H9 (cell line): ENCODE measurements at places on chromosomes 13 and 19. TPM values are rescaled to one million over a fixed set of nuclear protein-coding genes. Genes with fewer than 3 reads are reported as not detected.
A peak's percentile ranks its signal among the peaks of the same experiment; 100 is the strongest.

MAP1S gene
- 158 and 160 TPM in 2 replicates for total RNA-seq

HRC gene
- 1.8 and 1.9 TPM in 2 replicates for total RNA-seq

GTPBP3 gene
- 62.9 and 71.3 TPM in 2 replicates for total RNA-seq

PABPC3 gene
- total RNA-seq: 0.26 and 0.31 TPM in 2 replicates

MBNL2 gene
- total RNA-seq: 0.17 and 0.22 TPM in 2 replicates

GRCh38 chr13:79637133-79637763 lies 156.3 kb downstream of the NDFIP2 start:
- DNase-seq: no peak
- no peaks in the 10 kb centered on the region for H3K36me3 ChIP-seq
- H3K27me3 ChIP-seq: no peaks in the 10 kb centered on the region
- H3K4me1 ChIP-seq: no peaks in the 10 kb centered on the region

- H3K27me3 ChIP-seq: no peaks in the 10 kb centered on the region
- H3K27ac ChIP-seq: no peak overlapping the region
- peak overlapping the region; percentile 68; the same call in 2 of the 3 replicates for H3K4me3 ChIP-seq
- peaks cover 16% of the 10 kb centered on the region for H3K4me1 ChIP-seq
- peaks cover 9% of the 10 kb centered on the region for H3K36me3 ChIP-seq
- DNase-seq: peak; percentile 52
Observed at GRCh38 chr19:37928527-37929286, 21.7 kb downstream of the SIPA1L3 start.

- peak; percentile 42 for DNase-seq
- H3K27me3 ChIP-seq: no peaks in the 10 kb centered on the region
- H3K36me3 ChIP-seq: no peaks in the 10 kb centered on the region
- no peak overlapping the region for H3K4me3 ChIP-seq
- H3K27ac ChIP-seq: no peak overlapping the region
- no peaks in the 10 kb centered on the region for H3K4me1 ChIP-seq
Observed at GRCh38 chr13:74758188-74758587, 624.0 kb upstream of the KLF12 start.

GRCh38 chr13:95893861-95894260 lies 159.3 kb downstream of the UGGT2 start:
- peaks cover 5% of the 10 kb centered on the region for H3K36me3 ChIP-seq
- no peaks in the 10 kb centered on the region for H3K4me1 ChIP-seq
- H3K27me3 ChIP-seq: no peaks in the 10 kb centered on the region
- no peak overlapping the region for H3K4me3 ChIP-seq
